ENCODE measurements at places on chromosomes 16 and 17.

DNA sequence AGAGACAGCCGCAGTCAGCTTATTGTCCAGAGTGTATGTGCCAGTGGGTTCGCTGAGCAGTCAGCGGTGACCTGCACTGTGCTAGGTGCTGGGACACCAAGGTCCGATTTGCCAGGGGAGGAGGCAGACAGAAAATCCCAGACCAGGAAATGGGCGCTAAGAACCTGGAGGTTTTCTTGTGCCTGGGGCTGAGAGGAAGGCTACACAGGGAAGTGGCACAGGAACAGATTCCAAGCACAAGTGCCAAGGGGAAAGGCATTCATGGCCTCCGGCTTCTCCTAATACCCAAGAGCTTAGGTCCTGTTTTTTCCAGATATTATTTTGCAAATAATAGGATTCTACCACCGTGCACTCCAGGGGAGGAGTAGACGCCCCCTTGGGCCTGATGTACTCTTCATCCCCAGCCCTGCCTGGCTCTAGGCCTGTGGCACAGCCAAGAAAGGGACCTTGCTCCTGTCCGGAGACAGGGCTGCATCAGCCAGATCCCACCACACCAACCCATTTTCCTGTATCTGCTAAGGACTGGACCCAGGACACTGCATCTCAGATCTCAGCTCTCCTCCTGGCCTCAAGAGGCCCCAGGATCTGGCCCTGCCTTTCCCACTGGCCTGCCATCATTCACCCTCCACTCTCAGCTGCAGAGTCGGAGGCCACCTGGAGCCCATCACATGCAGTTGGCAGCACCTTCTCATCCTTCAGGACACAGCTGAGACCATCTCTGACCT is 187.2 kb downstream of the NTN1 start:
- no peak for DNase-seq

- no peak for DNase-seq
These were observed 49.6 kb upstream of the LRRC37A3 start for GRCh38 chr17:64968652-64969501.

DNA sequence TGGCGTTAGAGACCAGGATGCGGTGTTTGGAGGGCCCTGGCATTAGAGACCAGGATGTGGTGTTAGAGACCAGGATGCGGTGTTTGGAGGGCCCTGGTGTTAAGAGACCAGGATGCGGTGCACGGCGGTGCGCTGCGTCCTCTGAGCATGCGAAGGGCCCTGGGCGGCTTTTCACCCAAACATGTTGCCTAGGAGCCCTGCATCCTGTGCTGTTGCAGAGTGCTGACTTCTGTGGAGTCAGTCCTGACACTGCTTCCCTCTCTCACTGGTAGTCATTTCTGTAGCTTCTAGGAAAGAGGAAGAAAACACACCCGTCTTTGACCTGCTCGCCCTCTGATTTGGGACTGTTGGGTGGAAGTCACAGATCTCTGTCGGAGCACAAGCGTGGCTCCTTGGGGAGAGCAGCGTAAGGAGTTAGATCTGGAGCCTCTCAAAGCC is 141.2 kb downstream of the LAT start:
- DNase-seq: no peak

GRCh38 chr17:12998461-12998860 is 19.4 kb downstream of the ELAC2 start:
- no peak for DNase-seq

DNA sequence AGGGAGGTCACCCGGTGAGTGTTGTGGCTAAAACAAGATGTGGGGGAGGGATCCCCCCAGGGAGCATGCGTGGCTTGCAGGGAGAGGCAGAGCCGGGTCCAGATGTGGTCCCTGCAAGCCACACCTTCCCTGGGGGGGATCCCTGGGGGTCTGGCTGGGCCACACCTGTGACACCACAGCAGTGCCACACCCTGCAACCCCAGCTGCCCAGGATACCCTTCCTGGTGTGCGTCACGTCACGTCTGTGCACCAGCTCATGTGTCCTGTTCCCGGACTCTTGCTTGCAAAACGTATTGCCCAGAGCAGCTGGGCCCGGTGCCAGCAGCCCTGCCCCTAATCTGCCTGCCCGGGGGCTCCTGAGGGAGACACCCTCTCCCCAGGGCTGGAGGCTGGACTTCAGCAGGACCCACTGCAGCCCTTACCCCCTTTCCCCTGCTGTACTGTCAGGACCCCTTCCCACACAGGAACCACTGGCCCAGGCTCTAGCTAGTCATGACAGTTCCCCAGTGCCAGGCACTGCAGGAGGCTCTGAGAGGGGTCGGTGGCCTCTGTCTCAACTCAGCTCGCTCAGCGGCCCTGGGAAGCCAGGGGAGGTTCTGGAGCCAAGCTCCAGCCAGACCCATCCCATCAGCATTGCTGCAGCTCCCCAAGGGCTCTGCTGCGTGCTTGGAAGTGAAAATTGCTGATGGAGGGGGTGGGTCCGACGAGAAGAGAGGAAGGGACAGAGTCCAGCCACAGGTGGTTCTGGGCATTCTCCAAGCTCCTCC is 25.8 kb upstream of the ACSF3 start:
- DNase-seq: no peak

GRCh38 chr16:3458852-3459361 is 15.4 kb downstream of the NAA60 start:
- DNase-seq: no peak

DNA sequence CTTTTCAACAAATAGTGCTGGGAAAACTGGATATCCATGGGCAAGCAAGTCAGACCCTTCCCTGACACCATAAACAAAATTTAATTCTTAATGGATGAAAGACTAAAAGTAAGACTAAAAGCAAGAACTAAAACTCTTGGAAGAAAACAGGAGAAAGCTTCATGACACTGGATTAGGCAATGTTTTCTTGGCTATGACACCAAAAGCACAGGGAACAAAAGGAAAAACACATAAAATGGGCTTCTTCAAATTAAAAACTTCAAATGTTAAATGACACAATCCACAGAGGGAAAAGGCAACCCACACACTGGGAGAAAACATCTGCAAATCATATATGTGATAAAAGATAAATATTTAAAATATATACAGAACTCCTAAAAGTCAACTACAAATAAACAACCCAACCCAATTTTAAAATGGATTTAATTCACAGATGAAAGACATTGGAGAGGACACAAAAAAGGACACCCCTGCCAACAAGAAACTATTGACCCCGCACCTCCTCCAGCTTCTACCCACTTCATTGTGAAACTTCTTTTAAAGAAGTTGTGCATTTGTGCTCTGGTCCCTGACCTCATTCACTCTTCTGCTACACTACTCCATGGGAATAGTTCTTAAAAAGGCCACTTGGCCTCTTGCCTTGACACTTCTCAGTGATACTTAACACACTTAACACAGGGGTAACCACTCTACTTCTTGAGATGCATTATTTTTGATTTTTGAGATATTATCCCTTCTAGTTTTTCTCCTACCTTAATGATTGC is 80.3 kb downstream of the TRIM37 start:
- no peak for DNase-seq

DNA sequence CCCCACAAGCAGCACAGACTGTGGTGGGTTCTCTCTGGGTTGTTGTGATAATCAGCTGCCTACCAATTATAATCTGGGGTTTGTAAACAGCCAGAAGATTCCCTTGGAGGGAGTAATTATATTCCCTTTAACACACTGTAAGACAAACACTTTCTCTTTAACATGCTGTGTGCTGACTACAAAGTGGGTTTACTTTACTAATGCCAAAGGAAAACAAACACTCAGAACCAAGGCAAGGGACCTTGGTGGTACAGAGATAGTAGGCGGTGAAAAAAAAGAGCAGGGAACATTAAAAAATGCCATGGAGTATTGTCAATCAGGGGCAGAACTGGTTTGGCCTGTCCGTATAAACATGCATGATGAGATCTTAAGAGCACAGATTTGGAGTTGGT is 3.0 kb upstream of the VAT1L start:
- no peak for DNase-seq

DNA sequence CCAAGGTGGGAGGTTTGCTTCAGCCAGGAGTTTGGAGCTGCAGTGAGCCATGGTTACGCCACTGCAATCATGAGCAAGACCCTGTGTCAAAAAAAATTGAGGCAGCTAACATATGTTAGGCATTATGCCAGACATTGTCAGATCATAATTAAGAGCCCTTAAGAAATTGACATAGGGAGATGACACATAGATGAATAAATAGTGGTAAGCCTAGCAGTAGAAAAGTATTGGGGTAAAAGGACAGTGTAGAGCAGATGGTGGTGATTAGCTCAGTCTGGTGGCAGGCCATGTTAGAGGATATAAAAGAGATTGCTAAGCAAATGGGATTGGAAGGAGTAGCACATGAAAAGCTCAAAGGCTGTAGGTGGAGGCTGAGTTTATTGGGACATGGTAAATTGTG is 22.6 kb downstream of the SRCAP start:
- no peak for DNase-seq

GRCh38 chr16:78100112-78100467 is 636 bp downstream of the WWOX start:
- no peak for DNase-seq

DNA sequence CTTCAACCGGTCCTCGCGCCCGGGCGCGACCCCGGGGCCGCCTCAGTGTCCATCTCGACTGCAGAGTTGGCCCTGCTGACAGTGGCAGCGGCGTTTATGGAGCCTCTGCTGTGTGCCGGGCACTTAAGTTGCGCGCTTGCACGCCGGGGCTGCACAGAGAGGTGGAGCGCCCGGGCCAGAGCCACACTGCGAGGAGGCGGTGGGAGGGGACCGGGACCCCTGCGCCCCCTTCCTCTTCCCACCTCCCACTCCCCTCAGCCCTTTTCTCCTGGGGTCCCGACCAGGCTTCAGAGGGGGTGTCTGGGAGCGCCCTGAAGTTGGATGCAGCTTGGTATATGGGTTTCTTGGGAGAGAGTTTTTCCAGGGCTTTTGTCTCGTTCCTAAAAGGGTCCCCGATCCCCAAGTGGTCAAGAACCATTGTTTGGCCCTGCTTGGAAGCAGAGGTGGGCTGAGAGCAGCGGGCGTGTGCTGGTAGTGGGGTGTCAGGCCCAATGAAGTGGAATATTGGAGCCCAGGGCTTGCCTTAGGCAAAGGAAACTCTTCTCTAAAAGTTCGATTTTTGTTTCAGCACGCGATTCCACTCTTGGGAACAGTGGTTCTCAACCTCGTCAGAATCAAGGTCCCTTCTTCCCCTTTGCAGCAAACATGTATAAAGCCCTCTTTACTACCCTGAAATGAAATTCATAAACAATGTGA is 605 bp downstream of the MRTFB start:
- DNase-seq: no peak

DNA sequence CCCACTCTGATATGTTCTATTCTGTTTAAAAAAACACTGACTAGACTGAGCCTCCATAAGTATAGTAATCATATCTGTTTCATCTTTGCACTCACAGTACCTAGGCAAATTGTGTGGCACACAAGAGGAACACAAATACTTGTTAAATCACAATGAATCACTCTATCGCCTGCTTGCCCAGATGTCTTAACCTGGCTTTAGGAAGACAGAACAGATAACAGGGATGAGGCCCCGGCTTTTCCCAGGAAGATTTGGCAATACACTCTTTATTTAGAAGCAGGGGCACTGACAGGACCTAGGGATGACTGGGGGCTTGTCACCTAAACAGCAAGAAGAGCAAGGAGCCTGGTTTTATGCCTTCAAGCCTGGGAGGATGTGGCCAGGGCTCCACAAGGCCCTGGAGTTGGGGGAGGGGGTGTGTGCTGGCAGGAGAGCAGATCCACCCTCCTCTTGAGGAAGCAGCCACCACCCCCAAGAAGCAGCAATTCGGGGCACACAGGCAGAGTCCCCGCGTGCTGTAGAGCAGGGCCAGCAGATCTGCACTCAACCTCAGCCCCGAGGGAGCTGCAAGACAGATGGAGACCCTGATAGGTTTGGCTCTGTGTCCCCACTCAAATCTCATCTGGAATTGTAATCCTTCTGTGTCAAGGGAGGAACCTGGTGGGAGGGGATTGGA is 41.0 kb upstream of the KSR1 start:
- DNase-seq: no peak

DNA sequence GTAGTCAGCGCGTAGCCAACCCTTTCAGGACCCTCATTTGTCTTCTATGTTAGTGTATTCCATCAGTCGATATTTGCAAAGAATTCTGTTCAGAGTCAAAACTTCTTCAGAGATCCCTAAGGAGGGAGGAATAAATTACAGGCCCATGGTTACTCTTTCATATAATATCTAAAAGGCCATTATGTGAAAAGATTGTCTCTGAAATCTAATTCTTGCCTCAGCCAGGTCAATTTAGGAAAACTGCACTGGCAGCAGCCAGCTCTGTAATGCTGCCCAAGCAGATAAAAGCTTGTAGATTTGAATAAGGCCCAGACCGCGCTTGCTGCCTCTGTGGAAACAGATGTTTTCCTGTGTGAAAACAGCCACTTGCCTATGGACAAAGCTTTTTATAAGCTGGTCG is 379.8 kb downstream of the CNTNAP4 start:
- DNase-seq: no peak

GRCh38 chr17:49338883-49339282 is 23.2 kb downstream of the ZNF652 start:
- DNase-seq: no peak

- DNase-seq: no peak
These were observed 837 bp upstream of the PRDM7 start for GRCh38 chr16:90077757-90078578.
